ENCODE measurements at places on chromosomes 4 and X.

GRCh38 chrX:108468486-108468885 lies 28.8 kb downstream of the COL4A5 start:
- peak; percentile 81 for DNase-seq

DNA sequence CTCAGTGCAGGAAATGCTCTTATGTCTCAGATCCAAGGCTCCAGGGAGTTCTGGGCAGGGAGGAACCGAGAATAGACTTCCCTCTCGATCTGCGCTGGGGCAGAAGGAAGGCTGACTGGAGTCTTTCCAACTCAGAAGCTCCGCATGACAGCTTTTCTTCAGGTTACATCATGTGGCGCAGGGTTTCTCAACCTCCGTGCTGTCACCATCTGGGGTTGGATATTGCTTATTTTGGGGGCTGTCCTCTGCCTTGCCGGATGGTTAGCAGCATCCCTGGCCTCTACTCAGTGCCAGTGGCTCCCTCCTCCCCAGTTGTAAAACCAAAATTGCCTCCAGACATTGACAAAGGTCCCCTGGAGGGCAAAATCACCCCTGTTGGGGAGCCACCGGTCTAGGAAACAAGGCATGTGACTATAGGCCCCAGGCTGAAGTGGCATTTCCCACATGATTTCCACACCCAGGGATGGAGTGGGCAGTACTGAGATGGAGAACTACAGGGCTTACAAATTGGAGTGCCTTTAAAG lies 21.4 kb downstream of the REELD1 start:
- DNase-seq, result no peak

- peak; percentile 67 for DNase-seq
Measured at GRCh38 chr4:86160426-86160825, 199.4 kb downstream of the MAPK10 start.

GRCh38 chr4:153318696-153319320 lies 25.7 kb upstream of the MND1 start:
- DNase-seq, result peak; percentile 14

DNA sequence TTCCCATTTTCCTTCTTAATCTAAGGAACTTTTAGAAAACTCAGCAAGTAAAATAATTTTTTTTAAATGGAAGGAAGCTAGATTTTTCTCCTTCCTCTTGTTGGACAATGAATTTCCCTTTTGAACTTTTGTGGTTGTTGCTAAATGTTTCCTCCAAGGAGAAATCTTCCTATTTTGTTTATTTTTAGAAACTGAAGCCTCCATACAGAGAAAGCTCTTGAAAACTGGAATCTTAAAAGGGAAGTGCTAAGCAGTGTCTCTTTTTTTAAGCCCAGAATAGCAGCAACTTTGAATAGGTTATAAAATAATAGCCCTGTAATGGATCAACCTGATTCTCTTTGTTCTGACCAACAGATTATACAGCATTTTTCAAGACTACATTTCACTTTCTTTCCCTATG lies 15.1 kb upstream of the DCLK2 start:
- DNase-seq, result no peak

GRCh38 chrX:105451401-105451800 lies 230.9 kb upstream of the TEX13A start:
- DNase-seq, result no peak

DNA sequence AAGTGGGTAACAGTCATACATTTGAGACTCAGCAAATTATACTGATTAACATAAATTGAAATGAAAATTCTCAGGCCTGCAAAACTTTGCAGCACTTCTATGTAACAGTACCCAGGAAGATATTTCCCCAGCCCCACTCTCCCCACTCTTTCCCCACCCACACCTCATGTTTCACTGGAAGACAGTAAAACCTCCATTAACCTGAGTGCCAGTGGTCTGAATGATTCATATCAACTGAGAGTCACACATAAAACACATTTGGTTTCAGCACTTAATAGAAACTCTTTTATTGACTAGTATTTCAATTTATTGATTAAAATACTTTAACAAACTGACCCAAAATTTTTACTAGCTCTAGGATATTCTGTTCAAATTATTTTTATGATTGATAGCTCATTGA lies 6.9 kb downstream of the CXCL6 start:
- DNase-seq, result peak; percentile 33

DNA sequence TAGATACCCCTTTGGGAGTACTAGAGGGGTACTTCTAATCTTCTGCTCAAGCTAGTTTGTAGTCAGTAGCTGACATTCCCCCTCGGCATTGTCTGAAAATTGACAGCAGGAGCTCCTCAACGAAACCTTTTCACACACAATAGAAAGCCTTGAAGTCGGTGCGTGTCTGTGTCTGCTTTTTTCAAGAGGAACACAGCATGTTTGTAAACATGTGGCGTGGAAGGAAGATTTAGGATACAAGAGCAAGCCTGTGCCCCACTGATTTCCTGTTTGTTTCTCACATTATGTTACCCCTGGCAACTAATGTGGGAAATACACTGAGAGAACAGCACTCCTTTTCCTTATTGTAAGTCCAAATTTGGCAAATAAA lies 252.6 kb downstream of the ANKRD50 start:
- DNase-seq, result no peak

- DNase-seq, result no peak
Measured at GRCh38 chr4:113625902-113626301, 135.6 kb downstream of the CAMK2D start.

GRCh38 chr4:90171491-90171890 lies 44.3 kb downstream of the CCSER1 start:
- DNase-seq, result no peak

DNA sequence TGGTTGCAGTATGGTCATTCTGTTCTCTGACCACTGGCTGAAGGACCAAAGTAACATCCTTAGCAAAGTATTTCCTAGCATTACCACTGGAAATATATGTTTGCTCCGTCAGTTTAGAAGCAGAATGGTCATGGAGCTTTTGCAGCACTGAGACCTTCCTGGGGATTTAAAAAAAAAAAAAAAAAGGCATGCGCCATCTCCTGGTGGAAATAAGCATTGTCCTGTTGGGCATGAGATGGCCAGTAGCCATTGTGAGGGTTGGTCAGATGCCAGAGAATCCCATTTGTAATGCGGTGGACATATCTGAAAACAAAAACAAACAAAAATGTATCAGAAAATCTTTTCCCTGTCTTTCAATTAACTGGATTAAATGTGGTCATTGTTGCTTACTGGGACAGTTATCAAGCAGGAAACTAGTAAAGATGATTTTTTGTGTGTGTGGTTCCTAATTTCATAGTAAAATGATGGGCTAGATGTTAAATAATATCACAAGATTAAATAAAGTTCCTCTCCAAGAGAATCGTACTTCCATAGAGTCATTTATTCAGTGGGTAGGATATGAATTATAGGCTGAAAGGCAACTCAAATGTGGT lies 139.6 kb downstream of the SOWAHB start:
- DNase-seq, result peak; percentile 58

GRCh38 chr4:104519588-104519987 lies 24.9 kb upstream of the CXXC4 start:
- DNase-seq, result no peak

DNA sequence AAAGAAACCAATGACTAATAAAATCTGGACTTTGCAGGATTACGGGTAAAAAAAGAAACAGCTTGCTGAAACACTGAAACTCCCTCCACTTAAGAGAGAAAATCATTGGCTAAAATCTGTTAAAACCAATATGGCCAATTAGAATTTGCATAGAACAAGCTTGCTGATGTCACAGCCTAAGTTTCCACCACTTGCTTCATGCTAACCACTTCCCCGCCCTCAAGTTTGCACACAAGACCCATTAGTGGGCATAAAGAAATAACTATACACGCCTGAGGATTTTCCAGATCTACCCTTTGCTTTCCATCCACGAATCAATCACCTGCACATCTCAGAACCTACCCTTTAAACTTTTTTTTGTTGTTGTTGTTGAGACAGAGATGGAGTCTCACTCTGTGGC lies 42.7 kb upstream of the PHEX start:
- no peak for DNase-seq

- DNase-seq, result peak; percentile 82
Measured at GRCh38 chr4:87118826-87119225, 101.6 kb downstream of the KLHL8 start.

DNA sequence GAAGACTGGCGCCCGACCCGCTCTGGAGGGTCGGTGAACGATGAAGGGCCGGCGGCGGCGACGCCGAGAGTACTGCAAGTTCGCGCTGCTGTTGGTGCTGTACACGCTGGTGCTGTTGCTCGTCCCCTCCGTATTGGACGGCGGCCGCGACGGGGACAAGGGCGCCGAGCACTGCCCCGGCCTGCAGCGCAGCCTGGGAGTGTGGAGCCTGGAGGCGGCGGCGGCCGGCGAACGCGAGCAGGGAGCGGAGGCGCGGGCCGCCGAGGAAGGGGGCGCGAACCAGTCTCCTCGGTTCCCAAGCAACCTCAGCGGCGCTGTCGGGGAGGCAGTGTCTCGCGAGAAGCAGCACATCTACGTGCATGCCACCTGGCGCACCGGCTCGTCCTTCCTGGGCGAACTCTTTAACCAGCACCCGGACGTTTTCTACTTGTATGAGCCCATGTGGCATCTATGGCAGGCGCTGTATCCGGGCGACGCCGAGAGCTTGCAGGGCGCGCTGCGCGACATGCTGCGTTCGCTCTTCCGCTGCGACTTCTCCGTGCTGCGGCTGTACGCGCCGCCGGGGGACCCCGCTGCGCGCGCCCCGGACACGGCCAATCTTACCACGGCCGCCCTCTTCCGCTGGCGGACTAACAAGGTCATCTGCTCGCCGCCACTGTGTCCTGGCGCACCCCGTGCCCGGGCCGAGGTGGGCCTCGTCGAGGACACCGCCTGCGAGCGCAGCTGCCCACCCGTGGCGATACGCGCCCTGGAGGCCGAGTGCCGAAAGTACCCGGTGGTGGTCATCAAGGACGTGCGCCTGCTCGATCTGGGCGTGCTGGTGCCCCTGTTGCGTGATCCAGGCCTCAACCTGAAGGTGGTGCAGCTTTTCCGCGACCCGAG lies 568 bp downstream of the CHST7 start:
- DNase-seq, result peak; percentile 49

GRCh38 chrX:17919896-17920446 lies 58.9 kb upstream of the RAI2 start:
- no peak for DNase-seq

DNA sequence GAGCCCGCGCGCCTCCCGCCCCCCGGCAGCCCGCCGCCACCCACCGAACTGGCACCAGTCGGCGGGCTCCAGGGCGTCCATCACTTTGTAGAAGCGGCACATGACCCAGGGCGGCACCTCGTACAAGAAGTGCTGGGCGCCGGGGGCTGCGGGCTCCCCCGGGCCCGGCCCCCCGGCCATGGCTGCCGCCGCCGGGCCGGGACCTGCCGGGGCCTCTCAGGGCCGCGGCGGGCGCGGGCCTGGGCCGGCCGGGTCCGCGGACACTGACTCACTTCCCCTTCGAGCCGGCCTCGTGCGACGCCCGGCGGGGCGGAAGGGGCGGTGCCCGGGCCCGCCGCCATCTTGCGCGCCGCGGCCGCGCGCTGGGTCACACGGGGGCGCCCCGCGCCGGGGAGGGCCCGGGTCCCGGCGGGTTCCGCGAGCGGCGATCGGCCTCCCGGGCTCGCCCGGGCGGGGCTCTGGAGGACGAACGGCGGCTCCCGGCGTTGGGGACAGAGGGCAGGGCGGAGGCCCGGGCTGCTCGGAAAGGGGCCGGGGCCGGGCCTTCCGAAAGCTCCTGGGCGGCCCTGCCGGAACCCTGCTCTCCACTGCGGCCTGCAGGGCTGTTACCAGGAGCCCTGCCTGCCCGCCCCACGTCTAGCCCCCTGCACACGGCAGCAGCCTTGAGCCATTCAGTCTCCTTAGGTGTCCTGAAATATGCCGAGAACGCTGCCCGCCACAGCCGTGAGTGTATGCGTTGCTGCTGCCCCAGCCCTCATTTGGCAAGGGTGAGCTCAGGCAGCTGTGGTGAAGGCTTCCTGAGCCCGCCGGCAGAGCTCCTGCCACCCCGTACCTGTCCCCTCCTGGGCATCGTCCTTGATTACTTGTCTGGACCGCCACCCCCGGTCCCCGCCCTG lies at the start of gene IRAK1:
Gene IRAK1 (minus strand): TSS at position 270 of the 896 bp plus-strand sequence. CDS start 90 bp downstream, at position 180.
- no peak for DNase-seq

GRCh38 chrX:129925305-129926092 lies 19.5 kb downstream of the UTP14A start:
- peak; percentile 39 for DNase-seq

DNA sequence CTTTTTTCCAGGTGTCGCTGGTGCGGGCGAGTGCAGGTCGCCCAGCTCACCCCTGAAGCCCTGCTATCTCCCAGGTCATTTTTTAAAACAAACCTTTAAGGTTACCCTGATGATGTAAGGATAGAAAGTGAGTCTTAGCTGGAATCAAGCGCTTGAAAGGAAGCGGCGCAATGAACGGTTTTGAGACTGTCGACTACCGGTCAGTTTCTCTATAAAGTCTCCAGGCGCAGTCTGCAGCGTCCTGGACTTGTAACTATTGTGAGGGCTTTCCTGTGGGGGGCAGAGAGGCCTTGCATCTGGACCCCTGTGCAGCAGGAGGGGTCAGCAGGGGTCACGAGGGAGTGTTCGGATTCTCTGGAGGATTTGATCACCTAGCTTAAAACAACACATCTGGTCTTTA lies 1.6 kb downstream of the KIT start:
- DNase-seq, result no peak

DNA sequence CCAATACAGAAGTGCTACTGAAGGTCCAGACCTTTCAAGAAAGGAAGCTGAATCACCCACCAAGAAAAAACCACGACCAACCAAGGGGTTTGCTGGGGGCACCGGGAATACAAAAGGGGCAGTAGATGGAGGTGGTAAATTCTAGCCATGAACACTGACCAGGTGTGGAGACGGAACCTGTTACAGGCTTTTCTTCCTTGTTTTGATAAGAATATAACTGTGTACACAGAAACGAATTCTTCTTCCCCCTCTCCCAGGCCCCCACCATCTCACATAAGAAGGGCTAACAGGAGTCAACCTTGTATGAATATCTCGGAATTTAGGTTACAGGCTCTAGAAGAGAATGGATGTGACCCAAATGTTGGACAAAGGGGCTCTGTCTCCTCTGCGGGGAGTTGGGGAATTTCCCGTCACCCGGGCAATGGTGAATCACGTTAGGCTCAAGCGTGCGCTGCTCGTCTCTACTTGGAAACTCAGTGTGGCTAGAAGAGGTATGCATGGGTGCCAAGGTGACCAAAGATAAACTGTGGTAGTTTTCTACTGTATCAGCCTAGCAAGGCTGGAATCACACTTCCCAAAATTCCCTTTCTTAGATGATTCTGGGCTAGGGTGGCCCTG lies 87.0 kb downstream of the AFAP1 start:
- peak; percentile 94 for DNase-seq

DNA sequence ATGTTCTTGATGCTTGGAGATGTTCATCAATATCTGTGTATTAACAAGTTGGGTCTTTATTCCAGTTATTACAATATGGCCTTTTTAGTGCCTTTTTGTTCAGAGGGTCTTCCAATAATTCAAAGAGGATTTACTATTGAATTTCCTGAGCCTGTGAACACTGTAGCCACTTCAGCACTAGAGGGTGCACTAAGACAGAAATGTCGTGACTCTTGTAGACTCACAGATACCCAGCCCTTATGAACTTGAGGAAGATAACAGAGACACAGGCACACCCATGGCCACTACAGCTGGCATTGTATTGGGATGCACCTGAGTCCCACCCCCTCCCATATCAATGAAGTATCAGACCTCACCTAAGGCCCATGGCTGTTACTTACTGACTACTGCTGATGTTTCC lies 54.4 kb upstream of the ACTRT1 start:
- no peak for DNase-seq

GRCh38 chr4:76214177-76214675 lies 602 bp upstream of the SCARB2 start:
- no peak for DNase-seq

GRCh38 chrX:150935467-150935866 lies 37.0 kb upstream of the CD99L2 start:
- DNase-seq, result peak; percentile 62

- DNase-seq, result no peak
Measured at GRCh38 chrX:71992711-71993110, 82.1 kb downstream of the NHSL2 start.

Measured in astrocyte (in vitro differentiated cells and primary cell).